CD4-positive, alpha-beta T cell treated with Interferon alpha-2 for 1 hour (primary cell): ENCODE measurements at places on chromosomes 7 and 10.

GRCh38 chr10:102113956-102114857, 6.0 kb downstream of the LDB1 start:
- no peak for DNase-seq

DNA sequence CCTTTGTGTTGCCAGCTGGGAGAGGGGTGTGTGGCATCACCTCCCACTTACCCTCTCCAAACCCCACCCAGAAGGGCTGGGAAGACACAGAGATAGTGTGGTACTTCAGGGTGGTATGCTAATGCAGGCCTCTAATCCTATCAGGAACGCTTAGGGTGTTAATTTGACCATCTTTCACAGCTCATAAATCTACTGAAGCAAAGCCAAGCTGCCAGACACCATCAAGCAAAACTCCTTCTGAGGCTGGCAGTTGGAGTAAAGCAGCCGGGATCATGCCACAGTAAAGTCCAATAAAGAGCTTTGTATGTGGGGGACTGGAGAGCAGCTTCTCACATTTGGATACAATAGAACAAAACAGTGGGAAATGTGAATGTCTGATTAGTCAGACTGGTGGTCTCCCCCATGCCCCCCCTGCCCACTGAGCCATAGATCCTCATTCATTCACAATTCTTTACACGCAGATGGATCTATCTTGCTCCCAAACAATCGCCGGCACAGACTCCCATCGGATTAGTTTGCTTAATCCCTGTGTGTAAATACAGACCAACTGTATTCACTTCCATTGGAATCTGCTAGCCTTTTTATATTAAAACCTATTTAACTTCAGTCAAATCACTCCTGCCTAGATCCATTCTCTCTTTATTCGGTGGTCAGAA, 29.6 kb downstream of the FGFBP3 start:
- no peak for DNase-seq

GRCh38 chr10:5971886-5972285, 5.5 kb downstream of the IL15RA start:
- no peak for DNase-seq

DNA sequence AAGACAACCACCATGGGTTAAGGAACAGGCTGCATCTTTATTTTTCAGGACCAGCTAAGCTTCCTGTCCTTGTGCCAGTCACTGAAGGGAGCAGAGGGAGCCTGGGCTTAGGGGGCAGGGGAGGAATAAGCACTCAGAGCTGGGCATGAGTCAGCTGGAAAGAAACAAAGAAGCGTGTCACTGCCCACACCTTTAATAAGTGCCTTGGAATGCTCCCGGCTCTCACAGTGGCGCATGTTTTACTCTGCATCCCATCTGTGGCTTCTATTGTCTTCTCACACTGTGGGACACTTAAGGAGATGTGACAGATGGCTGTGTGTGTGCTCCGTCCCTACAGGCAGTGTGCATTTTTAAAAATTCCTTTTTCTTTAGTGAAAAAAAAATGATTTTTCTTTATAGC, 71.7 kb downstream of the MTURN start:
- DNase-seq: no peak

DNA sequence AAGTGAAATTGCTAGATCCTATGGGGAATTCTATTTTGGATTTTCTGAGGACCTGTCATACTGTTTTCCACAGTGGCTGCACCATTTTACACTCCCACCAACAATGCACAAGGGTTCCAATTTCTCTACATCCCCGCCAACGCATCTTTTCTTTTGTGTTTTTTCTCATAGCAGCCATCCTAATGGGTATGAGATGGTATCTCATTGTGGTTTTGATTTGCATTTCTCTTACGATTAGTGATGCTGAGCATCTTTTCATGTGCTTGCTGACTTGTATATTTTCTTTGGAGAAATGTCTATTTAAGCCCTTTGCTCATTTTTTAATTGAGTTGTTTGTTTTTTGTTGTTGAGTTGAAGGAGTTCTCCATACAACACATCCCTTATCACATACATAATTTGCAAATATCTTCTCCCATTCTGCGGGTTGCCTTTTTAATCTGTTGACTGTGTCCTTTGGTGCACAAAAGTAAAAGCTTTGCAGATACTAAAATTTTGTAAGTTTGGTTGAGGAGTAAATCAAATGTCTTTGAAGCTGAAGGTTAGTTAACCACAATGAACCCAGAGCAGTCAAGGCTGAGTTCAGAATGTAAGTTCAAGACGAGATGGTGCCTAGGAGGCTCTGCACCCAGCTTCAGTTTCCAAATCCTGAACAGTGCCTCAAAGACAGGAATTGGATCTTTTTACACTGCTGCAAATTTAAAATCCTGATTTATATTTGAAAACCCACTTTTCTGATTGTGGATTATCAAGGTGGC, 195.4 kb downstream of the COBL start:
- no peak for DNase-seq

- DNase-seq: peak; percentile 46
These were observed at the start of gene ADRB1 for GRCh38 chr10:114043532-114044246. ADRB1 (plus strand) TSS chr10:114043866; CDS start chr10:114044133, 267 bp downstream.

GRCh38 chr10:90741926-90742565, 115.8 kb downstream of the HTR7 start:
- no peak for DNase-seq

- no peak for DNase-seq
These were observed 49.7 kb downstream of the CCDC71L start for GRCh38 chr7:106610996-106611886.

- DNase-seq: peak; percentile 10
These were observed 87.3 kb upstream of the TES start for GRCh38 chr7:116122972-116123595.

DNA sequence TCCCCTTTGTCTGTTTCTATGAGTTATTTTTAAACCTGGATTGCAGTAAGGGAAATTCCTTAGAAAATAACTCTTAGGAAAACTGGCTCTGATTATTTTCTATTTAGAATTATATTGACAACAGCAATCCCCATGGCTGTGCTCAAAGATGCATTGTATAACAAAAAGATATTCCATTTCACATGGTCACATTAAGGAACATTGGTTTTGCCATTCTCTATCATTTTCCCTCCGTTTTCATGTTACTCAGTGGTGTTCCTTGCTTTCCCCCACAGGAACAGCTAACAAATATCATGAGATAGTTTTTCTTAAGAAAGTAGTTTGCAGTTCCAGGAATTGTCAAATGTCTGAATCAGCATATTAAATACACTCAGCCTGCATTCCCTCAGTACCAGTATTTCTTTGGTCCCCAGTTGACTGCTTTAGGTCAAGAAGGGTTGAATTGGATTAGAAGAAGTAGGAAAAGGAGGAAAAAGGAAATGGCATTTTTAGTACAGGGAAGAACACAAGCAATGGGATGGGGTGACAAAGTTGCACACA, 436.7 kb downstream of the TNS3 start:
- no peak for DNase-seq

DNA sequence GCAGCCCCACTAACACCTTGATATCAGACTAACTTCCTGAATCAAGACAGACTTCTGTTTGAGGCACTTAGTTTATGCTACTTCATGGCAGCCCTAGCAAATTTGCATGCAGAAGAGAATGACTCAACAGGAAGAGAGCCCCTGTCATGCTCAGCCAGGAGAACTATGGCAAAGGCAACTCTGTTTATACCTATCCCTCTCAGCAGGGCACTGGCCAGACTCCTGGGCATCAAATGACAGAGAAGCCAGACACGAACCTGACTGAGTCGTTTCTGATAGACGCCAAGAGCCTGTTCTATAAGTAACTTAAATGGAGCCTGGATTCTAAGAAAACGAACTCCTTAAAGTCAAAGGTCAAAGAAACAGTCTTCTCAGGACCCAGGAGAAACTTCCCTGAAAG, 50.9 kb upstream of the UNC5B start:
- no peak for DNase-seq

DNA sequence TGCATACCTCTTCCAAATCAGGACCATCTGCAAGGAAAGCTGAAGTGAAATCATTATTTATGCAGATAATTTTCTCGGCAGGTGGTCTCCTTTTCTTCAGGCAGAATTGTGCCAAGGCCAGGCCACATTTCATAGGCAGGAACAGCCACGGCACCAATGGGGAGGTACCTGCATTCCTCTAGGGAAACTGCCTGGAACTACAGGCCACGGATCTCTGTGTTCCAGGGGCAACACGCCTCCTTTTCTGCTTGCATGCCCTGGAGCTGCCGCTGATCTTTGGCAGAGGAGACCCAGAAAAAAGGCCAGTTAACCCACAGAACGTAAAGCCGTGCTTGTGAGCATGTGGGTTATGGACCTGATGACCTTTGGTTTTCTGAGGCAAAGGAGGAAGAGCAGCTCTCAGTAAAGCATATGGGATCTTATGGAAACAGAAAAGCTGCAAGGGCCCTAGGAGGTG, 111.2 kb upstream of the KIAA1217 start:
- DNase-seq: no peak
